ENCODE measurements at places on chromosomes 11 and 22.

- no peak overlapping the region for H3K4me3 ChIP-seq
- H3K27me3 ChIP-seq, result no peaks in the 10 kb centered on the region
- H3K4me1 ChIP-seq, result peaks cover 23% of the 10 kb centered on the region
- peak overlapping the region; percentile 22 for H3K27ac ChIP-seq
- peaks cover 29% of the 10 kb centered on the region for H3K36me3 ChIP-seq
Observed at GRCh38 chr22:39405346-39406085, 5.9 kb downstream of the TAB1 start.

GRCh38 chr11:62421996-62422395, 3.2 kb downstream of the SCGB1A1 start:
- H3K36me3 ChIP-seq, result peaks cover 10% of the 10 kb centered on the region
- H3K4me1 ChIP-seq, result peaks cover 18% of the 10 kb centered on the region
- no peak overlapping the region for H3K4me3 ChIP-seq
- H3K27me3 ChIP-seq, result no peaks in the 10 kb centered on the region
- DNase-seq, result no peak

DNA sequence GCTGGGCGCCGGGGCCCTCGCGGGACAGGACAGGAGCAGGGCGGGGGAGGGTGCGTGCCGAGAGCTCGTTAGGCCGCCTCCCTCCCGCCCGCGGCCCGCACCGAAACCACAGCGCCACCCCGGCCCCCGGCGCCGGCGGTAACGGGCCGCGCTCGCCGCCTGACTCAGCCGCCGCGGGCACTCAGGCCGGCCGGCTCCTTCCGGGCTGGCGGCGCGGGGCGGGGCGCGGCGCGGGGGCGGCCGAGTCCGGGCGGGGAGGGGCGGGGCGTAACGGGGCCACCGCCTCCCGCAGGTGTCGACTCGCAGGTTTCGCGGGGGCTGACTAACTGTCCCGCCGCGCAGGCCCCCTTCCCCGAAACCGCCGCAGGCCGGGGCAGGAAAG, at the start of gene AP5B1:
AP5B1 (minus strand) TSS at position 207 of the 382 bp plus-strand sequence. CDS start 385 bp downstream, outside the sequence.
- peaks cover 5% of the 10 kb centered on the region for H3K27me3 ChIP-seq
- peaks cover 21% of the 10 kb centered on the region for H3K4me1 ChIP-seq
- peaks cover 20% of the 10 kb centered on the region for H3K36me3 ChIP-seq
- DNase-seq, result no peak
- peak within 1 kb of the TSS; percentile 85 for H3K27ac ChIP-seq

- no peak overlapping the region for H3K4me3 ChIP-seq
- H3K27me3 ChIP-seq, result no peaks in the 10 kb centered on the region
- no peak overlapping the region for H3K27ac ChIP-seq
- peaks cover 35% of the 10 kb centered on the region for H3K36me3 ChIP-seq
Observed at GRCh38 chr11:102448869-102449224, 3.7 kb downstream of the TMEM123 start.

DNA sequence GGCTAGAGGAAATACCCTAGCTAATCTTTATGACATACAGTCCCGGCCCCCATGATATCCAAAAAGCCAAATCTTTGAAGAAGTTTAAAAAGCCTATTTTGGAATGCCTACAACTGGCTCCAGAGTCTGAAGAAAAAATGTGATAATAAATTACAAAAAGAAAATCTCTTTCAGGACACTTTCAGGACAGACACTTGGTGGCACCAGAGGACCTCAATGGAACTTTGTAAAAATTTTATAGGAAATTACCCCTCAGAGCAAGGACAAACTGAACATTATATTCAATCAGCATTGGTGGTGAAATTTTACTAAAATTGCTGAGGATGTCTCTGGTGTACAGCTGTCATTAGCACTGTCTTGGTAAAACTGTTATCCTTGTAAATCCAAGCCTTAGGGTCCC, 81.0 kb downstream of the CCDC73 start:
- H3K27me3 ChIP-seq, result peaks cover 67% of the 10 kb centered on the region
- no peaks in the 10 kb centered on the region for H3K36me3 ChIP-seq
- H3K27ac ChIP-seq, result no peak overlapping the region
- H3K4me1 ChIP-seq, result no peaks in the 10 kb centered on the region
- no peak for DNase-seq

DNA sequence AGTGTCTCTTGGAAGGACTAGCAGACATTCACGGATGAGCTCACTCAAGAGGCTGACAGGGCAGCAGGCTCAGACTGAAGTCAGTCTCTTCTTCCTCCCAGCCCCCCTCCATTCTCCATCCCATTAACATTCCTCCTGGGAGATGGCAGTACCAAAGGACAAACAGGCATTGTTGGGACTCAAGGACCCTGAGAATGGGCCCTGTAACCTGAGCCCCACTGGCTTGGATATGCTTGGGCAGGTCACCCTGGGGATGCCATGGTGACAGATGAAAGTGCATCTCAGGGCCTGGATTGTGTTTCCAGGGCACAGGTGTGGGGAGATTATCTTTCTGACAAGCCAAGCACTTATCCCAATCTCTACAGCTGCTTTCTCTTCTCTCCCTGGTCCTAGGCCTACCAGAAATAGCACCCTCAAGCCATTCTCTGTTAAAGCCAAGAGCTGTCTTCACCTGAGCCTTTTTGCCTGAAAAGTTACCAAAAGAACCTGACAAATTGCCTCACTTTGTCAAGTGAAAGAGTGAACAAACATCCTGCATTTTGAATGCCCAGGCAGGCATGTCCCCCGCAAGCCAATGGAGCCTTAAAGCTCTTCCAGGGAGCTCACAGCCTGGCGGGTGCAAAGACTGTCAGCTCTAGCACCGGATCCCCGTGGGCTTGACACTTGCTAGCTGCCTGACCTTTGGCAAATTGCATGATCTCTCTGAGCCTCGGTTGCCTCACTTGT, 366.0 kb upstream of the NARS2 start:
- H3K27me3 ChIP-seq, result peaks cover 8% of the 10 kb centered on the region
- no peaks in the 10 kb centered on the region for H3K36me3 ChIP-seq
- H3K4me1 ChIP-seq, result no peaks in the 10 kb centered on the region
- no peak overlapping the region for H3K27ac ChIP-seq
- DNase-seq, result no peak
- H3K4me3 ChIP-seq, result no peak overlapping the region
